ENCODE measurements at places on chromosomes 12 and 14. TPM values are rescaled to one million over a fixed set of nuclear protein-coding genes. Genes with fewer than 3 reads are reported as not detected.

Gene PUS7L
- polyA plus RNA-seq: 14.8 TPM

DNA sequence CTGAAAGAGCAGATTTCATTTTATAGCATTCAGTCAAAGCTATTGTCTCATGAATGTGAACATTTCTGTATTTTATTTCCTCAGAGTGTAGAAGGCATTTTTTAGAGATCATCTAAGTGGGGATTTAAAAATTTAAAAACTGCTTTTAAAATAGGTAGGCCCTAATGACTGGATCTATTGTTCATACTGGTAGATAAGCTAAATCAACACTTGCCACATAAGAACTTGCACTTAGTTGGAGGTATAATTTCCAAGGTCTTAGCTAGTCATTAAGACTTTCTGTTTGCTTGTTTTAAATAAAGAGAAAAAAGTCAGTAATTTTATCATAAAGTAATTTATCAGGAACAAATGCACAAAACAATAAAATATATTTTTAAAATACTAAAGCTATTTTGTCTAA, 75.2 kb upstream of the LMO3 start:
- DNase-seq: no peak

GRCh38 chr14:57378661-57379060, 11.7 kb upstream of the NAA30 start:
- no peak for DNase-seq

DNA sequence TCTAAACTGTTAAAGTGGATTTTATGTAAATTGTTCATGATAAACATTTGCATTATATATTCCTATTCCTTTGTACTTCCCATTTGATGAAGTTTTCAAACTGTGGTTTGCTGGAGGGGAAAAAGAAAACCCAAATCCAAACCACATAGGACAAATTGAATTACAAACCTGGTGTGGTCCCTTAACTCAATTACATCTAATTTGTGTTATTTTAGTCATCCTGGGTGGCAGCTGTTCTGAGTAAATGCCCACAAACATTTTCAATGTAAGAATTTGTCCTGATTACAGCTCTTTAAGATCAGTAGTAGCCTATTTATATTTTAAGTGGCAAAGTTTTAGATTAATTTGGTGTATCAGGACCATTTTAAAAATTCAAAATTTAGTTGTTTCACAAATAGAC, 153.9 kb downstream of the RAD51B start:
- no peak for DNase-seq

- DNase-seq: no peak
These were observed 168.2 kb upstream of the GZMB start for GRCh38 chr14:24802236-24802635.

All from right lung (tissue), 10 donors.